ENCODE measurements at places on chromosomes 7 and 10.
A peak's percentile ranks its signal among the peaks of the same experiment; 100 is the strongest.

DNA sequence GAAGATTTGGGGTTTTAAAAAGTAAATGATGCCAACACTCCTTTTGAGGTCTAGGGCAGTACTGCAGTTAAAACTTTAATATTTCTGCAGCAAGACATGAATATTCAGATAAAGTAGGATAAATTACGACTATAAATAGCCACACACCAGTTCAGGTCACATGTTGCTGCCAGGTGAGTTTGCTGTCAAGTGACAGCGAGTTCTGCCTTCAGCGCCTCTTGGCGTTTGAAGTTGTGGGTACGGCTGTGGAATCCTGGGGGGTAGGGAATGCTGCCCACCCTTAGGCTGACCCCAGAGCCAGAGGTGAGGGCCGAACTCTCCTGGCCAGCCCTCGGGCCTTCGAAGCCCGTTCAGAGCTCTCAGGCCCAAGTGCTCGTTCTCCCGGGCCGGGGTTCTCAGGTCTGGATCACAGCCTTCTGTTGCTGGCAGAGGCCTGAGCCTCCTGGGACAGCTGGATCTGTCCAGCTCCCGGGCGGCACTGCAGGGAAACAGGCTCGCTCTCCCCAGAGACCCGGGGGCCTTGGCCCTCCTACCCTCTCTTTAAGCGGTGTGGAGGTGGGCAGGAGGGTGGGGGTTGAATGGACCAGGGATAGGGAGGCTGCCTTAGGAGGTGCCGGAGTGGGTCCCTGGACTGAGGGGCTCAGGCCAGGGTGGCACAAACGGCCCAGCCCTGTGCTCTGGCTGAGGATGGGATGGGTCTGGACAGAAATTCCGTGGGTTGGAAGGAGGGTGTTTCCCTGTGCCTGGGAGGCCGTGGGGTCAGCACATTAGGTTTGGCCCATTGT, 5.4 kb downstream of the BRI3 start:
- no peak for DNase-seq

- DNase-seq = peak; percentile 36
Measured at GRCh38 chr10:94439275-94439861, 37.0 kb downstream of the TBC1D12 start.

DNA sequence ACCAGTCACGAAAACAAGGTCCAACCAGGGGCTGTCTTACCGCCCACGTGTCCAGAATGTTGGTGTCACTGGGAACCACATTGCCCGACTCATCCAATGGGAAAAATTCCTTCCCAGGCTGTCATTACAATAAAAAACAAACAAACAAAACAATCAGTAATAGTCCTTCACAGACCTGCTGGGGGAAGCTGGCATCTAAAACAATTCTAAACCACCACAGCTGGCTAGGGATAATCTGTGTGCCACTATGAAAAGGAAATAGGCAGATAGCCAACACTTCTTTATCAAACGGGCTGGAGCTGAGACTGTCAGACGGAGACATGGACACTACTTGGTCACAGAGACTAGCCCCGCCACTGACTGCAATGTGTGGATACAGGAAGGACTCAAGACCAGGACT, 9.2 kb downstream of the AKR1B1 start:
- no peak for DNase-seq

- no peak for DNase-seq
Measured at GRCh38 chr10:93620925-93621324, 8.6 kb downstream of the PDE6C start.

- peak; percentile 75 for DNase-seq
Measured at GRCh38 chr10:73413108-73413527, 740 bp downstream of the ANXA7 start.

GRCh38 chr7:24472093-24472492, 101.2 kb upstream of the PALS2 start:
- DNase-seq = no peak

DNA sequence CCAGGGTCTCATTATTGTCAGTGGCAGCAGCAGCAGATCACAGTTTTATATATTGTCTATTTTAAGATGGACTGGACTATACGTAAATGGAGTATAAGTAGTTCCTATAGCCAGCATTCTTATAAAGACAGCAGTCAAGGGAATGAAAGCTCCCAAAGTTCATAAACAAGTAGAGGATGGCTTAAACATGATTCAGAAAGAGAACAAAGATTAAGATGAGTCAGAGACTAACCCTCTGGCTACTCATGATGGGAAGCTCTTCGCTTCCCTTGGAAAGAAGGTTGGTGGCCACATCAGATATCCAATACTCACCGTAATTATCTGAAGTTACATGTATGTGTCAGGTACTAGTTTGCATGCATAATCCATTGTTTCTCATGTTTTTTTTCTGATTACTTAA, 277.0 kb downstream of the INHBA start:
- no peak for DNase-seq

GRCh38 chr7:50818324-50818723, 35.6 kb upstream of the GRB10 start:
- DNase-seq = no peak

- DNase-seq = peak; percentile 47
Measured at GRCh38 chr10:127906548-127907377, at the start of gene PTPRE. Gene PTPRE (plus strand): TSS chr10:127907103. CDS start chr10:128040882, 133,779 bp downstream.

DNA sequence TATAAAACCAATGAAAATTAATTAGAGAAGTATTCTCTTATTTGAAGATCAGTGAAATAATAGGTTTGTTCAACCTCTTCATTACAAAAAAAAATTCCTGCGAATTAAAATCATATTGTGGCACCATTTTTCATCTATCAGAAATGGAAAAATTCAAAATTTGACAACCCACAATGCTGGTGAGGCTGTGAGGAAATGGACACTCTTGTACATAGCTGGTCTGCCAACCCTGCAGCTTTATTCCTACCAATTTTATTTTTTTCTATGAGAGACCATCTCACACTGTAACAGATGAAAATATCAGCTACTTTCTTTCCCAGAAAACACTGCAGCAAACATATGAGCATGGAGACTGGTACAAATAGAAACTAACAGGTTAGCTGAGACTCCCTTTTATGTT, 208.8 kb upstream of the SEMA3E start:
- no peak for DNase-seq

GRCh38 chr7:151446412-151446811, 6.5 kb upstream of the CRYGN start:
- no peak for DNase-seq

DNA sequence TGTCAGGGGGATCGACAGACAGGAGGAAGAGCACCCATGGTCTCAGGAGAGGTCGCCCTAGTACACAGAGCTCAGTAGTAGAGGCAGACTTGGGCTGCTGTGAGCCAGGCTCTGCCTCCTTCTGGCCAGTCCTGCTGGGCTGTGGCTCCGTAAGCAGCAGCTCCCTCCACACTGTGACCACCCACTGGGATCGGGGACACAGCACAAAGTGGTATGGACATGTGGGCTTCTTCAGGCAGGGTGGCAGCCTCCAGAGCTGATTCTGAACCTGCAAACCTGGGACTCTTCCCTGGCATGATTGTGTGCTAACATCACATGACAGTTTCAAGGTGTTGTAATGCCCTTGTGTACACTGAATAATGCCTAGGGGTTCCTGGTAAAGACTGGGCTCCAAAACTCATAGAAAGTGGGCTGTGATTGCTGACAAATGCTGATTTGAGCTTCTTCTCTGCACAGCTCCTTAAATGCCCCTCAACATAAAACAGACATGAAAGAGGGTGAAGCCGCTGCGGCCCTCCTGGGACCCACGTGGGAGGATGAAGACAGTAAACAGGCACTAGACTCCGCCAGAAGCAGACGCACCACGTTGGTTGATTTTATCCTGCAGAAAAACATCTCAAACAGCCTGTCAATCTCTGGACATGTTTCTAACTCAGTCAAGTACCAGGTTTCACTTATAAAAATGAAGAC, 76.7 kb downstream of the GPR26 start:
- no peak for DNase-seq

GRCh38 chr10:60980997-60981396, 37.0 kb upstream of the RHOBTB1 start:
- DNase-seq = no peak

GRCh38 chr10:63323701-63324494, 141.9 kb downstream of the JMJD1C start:
- no peak for DNase-seq

- peak; percentile 55 for DNase-seq
Measured at GRCh38 chr7:90298145-90299038, 22.7 kb downstream of the FAM237B start.

DNA sequence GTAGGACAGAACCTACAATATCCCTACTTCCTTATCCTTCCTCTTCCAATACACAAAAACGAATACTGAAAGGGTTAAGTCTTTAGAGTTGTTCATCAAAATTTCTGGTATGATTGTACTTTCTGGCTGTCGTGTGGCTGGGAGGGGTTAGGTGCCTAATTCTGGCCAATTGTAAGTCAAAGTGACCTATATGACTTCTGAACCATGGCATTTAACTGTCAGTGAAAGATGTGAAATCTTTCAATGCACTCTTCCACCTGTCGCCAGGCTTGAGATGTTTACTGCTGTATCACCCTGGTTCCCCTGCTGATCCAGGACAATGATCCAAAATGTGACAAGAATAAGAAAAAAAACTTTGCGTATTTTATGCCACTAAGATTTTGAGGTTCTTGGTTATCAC, 20.8 kb downstream of the EPC1 start:
- DNase-seq = no peak

DNA sequence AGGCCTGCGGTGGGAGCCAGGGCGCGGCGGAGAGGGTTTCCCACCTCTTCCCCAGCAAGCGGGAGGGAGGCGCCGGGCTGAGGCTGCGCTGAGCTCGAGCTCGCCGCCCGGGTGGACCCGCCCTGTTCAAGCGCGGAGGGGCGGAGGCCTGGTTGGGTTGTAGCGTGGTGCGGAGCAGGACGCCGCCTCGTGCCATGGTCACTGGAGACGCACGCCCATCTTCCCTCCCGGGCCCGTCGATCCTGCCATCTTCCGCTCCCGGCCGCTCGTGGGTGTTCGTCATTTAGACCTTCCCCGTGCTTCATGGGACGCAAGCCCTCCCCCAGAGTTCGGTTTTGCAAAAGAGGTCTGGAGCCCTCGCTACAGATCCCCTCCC, 9.3 kb upstream of the EN2 start:
- DNase-seq = no peak

DNA sequence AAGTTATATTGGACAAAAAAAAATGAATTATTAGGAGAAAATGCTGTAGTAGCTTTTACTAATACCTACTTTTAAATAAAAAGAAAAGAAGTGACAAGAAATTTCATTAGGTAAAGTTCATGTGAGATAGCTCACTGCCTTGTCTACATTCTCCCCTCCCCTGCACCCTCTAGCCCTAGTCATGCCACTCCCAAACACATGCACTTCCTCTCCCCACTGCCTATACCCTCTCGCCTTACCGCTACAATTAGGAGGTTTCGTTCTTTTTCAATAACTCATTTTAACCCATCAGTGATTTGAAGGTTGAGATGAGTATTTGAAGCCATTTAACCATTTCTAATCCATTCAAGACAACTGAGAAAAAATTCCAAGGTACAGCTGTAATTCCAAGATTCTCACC, 75.3 kb downstream of the HIBADH start:
- no peak for DNase-seq
